ENCODE measurements at places on chromosomes 1 and 21. TPM values are rescaled to one million over a fixed set of nuclear protein-coding genes. Genes with fewer than 3 reads are reported as not detected.

YBEY gene
- total RNA-seq = 10.7 TPM

S100A7 gene
- total RNA-seq = not detected

SYT6 gene
- not detected for total RNA-seq

KCNE2 gene
- total RNA-seq = not detected

DENND1B gene
- total RNA-seq = 7.7 TPM

AMY2B gene
- 1.1 TPM for total RNA-seq

ADGRL4 gene
- total RNA-seq = not detected

LEPR gene
- 3.0 TPM for total RNA-seq

KCNK1 gene
- total RNA-seq = 0.13 TPM

RABGGTB gene
- total RNA-seq = 77.9 TPM

CAMTA1 gene
- 82.2 TPM for total RNA-seq

CD84 gene
- total RNA-seq = 0.26 TPM

KLHL20 gene
- 11.4 TPM for total RNA-seq

CYP4A22 gene
- total RNA-seq = not detected

CLDN17 gene
- not detected for total RNA-seq

DNA sequence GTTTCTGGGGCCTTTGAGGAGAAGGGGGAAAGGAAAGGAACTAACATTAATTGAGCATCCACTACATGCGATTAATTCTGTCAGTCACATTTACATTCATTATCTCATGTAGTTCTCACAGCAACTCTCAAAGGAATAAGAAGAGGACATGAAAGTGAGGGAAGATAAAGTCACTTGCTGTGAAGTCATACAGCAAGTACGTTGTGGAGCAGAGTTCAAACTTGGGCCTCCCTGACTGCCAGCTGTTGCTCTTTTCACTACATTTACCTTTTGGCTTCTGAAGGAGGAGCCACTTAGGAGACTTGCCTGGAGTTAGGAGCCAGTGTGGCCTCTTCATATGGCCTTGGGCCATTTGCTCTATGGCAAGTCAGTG lies 6.2 kb downstream of the ZNF691 start:
- DNase-seq = no peak

DNA sequence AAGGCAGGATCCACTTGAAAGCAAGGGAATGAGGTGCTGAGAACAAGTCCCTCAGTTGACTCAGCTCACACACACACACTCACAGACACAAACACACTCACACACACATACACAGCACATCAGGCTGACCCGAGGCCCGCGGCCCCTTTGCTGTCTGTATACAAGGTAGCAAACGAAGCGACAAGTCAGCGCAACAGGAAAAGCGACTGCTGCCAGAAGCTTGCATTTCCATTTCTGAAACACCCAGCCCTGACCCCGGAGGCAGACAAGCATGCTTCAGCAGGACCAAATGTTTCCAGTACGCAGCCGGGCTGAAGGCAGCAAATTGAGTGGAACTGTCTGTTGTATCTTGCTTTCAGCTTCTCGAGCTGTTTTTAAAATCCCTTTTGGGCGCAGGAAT lies 501.6 kb downstream of the NPHP4 start:
- no peak for DNase-seq

DNA sequence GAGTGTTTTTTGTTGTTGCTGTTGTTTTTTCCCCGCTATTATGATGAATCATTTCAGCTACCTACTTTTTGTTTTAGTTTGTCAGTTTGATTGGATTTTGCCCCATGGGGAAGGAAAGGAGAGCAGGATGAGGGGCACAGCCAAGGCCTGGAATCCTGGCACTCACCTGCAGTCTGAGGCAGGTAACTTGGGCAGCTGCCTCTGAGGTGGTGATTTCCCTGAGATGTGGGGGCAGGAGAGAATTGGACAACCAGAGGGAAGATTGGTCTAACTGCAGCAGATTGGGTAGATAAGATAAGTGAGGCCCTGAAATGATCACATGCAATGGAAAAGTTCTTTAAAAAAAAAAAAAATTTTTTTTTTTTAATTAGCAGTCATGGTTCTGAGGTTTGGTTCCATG lies 1.5 kb upstream of the LAX1 start:
- DNase-seq = no peak

DNA sequence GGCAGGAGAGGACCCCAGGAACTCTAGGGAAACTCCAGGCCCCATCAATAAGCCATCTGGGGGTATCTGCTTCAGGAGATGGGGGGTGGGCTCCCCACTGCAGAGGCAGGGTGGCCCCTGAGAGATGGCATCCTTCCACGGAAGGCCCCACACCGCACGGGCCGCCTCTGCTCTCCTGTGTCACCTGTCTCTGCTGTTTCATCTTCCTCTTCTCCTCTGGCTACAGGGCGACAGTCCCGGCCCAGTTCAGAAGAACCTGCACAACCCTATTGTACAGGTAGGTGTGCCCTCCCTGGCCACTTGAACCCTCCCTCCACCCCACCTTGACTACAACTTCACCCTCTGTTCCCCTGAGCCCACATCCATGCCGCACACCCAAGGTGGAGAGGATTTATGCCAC lies 90.2 kb upstream of the TMEM51 start:
- no peak for DNase-seq

DNA sequence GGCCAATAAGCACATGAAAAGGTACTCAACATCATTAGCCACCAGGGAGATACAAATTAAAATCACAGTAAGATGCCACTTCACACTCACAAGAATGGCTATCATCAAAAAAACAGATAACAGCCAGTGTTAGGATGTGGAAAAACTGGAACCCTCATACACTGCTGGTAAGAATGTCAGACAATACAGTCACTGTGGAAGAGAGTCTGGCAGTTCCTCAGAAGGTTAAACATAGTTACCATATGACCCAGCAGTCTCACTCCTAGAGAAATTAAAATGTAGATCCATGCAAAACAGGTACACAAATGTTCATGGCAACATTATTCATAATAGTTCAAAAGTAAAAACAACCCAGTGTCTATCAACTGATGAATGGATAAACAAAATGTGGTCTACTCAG lies 33.3 kb downstream of the LDLRAD1 start:
- no peak for DNase-seq

GRCh38 chr1:243723050-243723449 lies 127.0 kb downstream of the AKT3 start:
- DNase-seq = no peak

- DNase-seq = no peak
Measured at GRCh38 chr1:218765753-218766152, 407.9 kb upstream of the LYPLAL1 start.

GRCh38 chr1:65097076-65097475 lies 50.9 kb upstream of the AK4 start:
- no peak for DNase-seq

DNA sequence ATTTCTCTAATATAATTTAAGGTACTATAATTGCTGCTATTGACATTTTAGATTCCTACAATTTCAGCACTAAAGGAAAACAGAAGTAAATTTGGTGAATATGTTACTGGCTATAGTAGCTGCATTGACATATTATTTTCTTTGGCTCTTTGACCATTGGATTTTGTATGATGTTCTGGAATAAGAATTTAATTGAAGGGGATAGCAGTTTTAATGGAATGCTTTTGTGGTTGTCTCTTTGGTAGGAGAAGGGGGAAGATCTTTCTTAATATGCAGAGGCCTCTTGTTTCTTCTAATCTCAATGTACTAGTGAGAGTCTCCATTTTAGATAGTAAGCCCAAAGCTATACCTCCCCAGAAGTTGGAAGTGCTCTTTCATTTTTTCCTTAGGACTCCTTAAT lies 6.9 kb downstream of the DTL start:
- DNase-seq = no peak

- DNase-seq = no peak
Measured at GRCh38 chr1:178612261-178612660, 99.4 kb downstream of the TEX35 start.

DNA sequence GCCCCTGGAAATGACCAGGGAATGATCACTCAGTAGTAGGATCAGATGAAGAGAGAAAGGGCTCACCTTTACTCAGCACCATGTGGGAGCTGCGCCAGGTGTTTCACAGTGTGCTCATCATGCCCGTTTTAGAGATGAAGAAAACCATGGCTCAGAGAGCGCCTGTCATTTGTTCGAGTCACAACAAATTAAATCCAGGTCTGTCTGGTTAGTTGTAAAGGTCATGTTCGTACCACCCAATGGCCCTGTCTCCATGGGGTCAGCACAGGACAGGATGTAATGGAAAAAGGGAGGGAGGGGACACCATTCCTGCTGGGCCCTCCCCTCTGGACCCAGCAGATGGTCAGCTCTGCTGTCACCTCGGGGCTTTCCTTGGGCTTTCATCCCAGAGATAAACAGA lies 15.2 kb downstream of the KIRREL1 start:
- no peak for DNase-seq

- no peak for DNase-seq
Measured at GRCh38 chr1:97044159-97044760, 322.7 kb downstream of the PTBP2 start.

DNA sequence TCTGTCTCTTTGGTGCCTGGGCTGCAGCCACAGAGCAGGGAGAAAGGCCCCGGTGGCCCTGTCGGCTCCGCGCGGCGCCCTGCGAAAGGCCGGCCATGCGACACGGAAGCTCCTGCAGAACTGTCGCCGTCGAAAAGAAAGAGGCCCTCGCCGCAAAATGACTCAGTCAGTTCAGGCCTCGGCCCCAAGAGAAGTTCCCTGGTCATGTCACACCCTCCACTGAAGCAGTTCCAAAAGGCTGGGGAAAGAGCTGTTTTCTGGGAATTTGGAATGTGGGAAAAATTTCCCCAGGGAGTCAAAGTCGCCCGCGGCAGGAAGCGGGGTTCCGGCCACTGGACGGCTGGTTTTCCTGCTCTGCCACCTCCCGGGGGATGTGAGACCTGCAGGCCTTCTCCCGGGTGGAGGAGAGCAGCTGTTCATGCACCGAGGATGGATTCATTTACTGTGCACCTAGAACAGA lies 115.8 kb upstream of the ZNF678 start:
- DNase-seq = no peak

DNA sequence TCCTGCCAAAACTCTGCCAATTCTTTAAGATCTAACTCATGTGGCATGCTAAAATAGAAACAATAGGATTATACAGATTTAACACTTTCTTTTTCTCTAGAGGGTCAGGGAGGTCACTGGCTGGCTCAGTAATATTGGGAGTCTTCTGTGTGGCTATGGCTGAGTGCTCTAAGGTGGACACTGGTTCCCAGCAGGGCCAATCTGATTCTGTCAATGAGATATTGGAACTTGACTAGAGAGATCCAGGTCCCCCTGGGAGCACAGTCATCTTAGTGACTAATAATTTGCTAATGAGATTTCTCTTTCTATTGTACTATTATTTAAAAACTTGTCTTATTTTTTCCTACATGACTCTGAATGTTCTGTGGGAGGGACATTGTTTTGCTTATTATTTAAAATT lies 69.1 kb upstream of the ZP4 start:
- no peak for DNase-seq

DNA sequence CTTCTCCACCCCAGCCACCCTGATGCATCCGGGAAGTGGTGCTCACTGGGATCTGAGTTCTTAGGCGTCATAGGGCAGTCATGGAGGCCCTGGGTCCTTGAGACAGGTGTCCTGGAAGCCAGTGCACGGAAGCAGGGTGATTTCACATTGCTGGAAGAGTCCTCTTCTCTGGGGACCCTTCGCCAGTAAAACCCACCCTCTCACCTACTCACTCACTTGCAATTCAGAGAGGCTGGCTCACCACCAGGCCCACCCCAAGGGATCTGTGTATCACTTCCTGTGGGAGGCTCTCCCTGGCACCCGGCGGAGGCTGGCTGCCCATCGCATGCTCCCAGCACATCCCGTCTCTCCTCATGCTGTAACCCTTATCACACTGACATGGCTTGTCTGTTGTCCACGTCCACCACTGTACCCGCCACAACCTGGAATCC lies 40.2 kb upstream of the EPS8L3 start:
- DNase-seq = no peak

DNA sequence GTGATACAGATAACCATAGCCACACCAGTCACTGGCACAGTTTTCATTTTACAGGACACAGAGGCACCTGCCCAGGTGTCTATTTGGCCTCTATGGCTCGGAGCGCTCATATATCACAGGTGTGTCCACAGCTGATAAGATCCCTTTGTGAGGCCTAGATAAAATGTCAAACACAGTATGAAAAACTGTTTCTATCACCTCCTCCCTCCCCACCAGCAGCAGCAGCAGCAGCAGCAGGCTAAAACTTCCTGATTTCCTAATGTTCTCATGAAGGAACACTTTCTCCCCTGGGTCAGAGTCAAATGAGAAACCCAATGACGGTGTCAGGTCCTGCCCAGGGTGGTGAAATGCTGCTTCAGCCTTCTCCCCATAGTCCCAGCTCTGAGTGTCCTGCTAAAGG lies 24.4 kb downstream of the ELAPOR1 start:
- DNase-seq = no peak

- DNase-seq = no peak
Measured at GRCh38 chr1:101290119-101290921, 53.5 kb downstream of the S1PR1 start.

DNA sequence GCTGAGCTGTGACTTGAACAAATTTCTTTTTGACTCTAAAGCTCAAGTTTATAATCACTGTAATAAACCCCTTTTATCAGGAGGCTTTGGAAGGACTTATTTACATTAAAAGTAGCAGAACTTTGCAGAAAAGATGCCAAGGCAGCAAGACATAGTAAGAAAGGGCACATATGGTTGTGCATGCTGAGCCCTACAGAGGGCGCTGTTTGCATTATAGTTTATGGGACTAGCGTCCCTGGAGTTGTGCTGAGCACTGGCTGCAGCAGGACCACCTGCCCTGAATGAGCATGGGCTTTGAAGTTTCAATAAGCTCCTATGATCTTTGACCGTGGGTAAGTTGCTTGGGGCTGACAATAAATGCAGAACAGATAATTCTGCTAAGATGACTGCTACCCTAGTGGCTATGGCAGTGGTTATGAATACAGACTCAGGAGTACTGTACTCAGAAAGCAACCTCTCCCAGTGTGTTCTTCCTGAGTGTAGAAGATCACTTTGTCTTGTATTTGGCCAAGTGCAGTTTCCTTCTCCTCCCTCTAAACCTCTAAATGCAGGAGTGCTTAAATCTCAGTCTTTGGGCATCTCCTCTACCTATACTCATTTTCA lies 45.4 kb upstream of the USP1 start:
- no peak for DNase-seq

GRCh38 chr1:203049576-203050180 lies 23.4 kb downstream of the PPFIA4 start:
- no peak for DNase-seq

- DNase-seq = no peak
Measured at GRCh38 chr1:227388214-227389168, 70.2 kb upstream of the CDC42BPA start.

GRCh38 chr1:111864862-111865261 lies 109.2 kb downstream of the DDX20 start:
- no peak for DNase-seq

GRCh38 chr1:218796773-218797172 lies 376.9 kb upstream of the LYPLAL1 start:
- no peak for DNase-seq
